ENCODE measurements at places on chromosomes 6 and 20.

DNA sequence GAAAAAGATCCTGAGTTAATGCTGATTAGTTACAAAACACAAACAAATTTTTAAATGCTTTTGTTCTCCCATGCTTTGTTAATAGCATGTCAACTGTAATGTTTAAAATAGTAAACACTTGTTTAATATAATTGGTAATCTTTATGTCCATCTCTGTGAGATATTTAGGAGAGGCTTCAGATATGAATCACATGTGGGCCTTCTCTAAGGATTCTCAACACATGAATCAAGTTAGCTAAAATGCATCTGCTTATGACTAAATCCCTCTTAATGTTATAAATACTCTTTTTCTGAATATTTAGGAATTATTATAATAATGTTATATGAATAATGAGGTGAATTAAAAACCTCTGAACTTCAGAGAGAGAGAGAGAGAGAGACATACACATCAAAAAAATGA, 345.9 kb upstream of the MANEA start:
- DNase-seq = no peak

DNA sequence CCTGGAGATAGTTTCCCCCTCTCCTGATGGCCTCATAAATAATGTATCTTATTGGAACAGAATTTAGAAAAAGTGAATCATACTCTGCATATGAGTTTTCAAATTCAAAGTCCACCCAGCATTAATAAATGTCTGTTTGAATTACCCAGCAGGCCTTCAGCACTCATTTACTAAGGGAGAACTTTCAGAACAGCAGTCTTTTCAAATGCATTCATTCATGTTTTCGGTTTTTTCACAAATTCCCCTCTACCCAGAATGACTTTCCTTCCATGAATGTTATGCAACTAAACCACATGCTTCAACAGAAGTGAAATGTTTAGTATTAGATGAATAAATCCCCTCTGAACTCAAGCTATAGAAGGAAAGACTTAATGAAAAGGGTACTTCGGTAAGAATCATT, 92.4 kb downstream of the RTN4IP1 start:
- no peak for DNase-seq

GRCh38 chr6:13357551-13358075, 29.3 kb upstream of the TBC1D7 start:
- no peak for DNase-seq

GRCh38 chr20:51628533-51629398, 86.2 kb upstream of the NFATC2 start:
- DNase-seq = no peak

DNA sequence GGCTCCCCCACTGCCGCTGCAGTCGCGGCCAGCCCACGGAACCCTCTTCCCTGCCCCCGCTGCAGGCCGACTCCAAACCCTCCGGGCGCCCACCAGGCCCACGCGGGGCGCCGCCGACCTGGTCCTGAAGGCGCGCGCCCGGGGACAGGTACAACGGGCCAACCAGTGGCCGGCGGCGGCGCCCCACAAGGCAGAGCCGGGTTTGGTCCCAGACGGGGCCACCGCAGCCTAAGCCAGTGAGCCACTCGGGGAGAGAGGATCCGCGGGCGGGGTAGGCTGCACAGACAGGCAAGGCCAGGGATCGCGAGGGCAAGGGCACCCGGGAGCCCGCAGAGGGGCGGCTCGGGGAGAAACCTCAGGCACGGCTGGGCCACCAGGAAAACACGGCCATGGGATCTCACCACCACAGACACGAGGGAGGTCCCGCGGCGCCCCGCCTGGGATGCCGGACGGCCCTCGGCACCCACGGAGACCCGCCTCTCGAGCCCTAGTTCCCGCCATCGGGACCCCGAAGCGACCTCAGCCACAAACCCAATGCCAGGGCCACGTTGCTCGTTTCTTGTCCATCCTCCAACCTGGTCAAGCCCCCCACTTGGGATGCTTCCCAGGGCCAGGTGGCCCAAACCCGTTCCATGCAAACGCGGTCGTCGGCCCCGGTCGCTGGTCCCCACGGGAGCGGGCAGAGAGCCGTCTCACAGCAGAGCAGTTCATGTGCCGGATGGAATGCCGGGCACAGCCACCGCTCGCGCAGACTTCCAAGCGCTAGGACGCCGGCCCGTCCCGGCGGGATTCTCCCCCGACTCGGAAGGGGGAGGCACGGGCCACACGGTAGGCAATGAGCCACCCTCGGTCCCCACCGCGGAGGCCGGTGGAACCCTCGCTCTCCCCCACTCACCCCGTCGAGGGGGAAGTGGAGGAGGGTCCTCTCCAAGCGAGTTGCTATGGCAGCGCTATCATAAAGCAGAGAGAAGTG, 1956.6 kb upstream of the DEFB115 start:
- DNase-seq = no peak

DNA sequence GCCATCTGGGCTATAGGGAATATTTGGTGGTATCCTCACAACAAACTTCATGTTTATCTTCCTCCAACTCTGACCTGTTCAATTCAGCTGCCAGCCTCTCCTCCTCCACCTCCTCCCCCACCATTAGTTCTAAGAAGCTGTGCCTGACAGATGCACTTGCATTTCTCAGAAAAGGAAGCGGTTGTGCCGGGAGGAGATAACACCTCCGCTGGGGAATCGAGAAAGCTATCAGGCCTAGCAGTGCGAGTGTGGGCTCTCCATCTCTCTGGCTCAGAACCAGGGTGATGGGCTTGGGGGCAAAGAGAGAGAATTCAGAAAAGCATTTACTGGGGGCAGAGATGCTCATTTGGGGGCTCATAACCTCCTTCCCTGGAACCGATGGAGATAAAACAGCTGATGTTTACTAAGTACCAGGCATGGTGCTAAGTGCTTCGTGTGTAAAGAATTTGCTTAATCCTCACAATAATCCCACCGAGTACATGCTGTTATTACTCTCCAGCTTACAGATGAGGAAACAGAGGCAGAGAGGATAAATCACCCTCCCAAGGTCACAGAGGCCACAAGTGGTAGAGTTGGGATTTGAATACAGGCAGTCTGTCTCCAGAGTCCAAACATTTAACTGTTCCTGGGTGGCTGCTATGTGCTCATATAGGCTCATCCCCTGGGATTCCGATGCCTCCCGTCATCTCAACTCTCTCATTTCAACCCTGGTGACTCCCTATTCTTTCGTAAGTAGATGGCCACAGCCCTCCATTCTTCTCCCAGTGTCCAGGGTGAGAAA, 38.3 kb downstream of the COX4I2 start:
- no peak for DNase-seq
